ENCODE measurements at places on chromosomes 7 and 10.

DNA sequence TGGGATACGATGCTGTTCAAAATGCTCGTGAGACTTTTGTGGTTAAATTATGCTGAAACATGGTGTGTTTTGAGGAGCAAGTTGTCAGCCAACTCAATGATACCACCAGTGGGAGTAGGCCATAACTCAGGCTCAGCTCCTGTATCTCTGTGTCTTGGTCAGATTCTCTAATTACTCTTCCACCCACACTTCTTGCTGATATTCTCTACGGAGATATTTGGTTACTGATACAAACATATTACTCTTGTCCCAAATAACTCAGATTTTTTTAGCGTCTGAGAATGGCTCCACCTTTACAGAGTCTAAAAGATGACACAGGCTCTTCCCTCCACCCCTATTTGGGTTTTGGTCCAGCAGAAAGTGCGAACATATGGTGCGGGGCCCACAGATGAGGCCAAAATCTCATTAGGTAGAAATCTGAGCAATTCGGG, 168.9 kb downstream of the PKD1L1 start:
- ATAC-seq = no peak

GRCh38 chr7:24786941-24787340, 29.7 kb upstream of the GSDME start:
- ATAC-seq = peak; percentile 92

- ATAC-seq = no peak
Observed at GRCh38 chr7:25752154-25752553, 399.8 kb upstream of the NFE2L3 start.

GRCh38 chr10:103493362-103493915, at the start of gene NEURL1:
TSS of gene NEURL1 (plus strand) at chr10:103493705. CDS start at chr10:103494388, 683 bp downstream.
- ATAC-seq = no peak

GRCh38 chr10:132397671-132398565, 918 bp downstream of the PWWP2B start:
- ATAC-seq = peak; percentile 54

- peak; percentile 51 for ATAC-seq
Observed at GRCh38 chr7:100157334-100158228, 942 bp downstream of the TRAPPC14 start.

DNA sequence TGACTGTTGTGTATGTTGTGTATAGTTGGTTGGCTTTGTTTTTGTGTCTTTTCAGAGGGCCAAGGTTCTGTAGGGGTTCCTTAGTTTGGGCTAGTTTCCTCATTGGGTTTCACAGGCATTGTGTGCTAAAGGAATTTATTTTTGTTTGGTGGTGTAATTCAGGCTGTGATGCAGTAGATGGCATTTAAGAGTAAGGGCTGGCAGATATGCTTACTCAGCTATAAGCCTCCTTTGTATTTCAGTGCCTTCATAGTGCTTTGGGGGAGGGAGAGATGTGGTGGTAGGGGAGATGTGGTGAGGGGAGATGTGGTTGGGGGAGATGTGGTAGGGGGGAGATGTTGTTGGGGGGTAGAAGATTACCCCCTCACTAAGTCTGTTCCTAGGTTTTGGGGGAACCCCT, 91.7 kb downstream of the SLC25A40 start:
- peak; percentile 47 for ATAC-seq

- ATAC-seq = peak; percentile 25
Observed at GRCh38 chr10:33330543-33331378, 3.7 kb downstream of the NRP1 start.

DNA sequence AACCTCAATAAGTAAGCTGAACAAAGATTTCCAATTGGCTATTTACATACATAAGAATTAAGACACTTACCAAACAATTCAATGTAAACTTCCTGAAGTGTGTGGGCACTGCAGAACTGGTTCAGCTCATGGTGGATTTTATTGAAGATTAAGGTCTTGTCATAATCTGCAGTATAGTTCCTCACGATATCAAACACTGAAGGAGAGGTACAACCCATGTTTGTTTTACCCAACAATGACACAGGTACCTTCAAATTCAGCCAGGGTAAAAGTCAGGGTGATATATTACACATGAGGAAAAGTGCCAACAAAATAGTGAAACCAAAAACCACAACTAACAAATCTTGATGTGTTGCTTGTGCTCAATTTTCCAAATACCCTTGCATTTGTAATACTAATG, 10.0 kb downstream of the ERLIN1 start:
- no peak for ATAC-seq

DNA sequence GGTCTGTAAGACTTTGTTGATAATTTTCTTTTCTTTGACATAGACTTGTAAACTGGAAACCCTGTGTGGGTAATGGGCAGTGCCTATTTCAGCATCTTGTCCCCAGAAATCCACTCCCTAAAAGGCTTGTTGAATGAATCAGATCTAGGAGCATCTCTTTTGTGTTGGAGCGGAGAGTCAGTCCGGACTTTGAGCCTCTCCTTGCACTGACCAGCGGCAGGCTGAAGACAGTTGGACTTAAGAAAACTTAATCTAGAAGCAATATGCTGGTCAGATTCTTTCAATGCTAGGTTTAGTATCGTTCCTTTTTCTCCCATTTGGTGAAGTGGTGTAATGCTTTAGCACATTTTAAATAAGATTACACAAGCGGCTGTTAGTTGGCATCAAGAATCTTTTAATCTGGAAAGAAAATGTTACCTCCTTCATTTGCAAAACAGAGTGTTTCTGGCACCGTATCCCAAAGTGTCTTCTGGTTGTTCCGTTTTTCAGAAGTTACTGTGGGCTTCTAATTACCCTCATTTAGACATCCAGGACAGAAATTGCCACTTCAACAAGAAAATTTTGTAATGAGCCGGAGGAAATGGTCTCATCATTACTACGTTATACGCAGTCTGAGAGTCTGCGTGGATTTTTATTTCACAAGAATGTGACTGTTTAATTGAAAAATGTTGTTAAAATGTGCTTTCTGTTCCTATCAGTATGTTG, 74.7 kb downstream of the CUX1 start:
- no peak for ATAC-seq

DNA sequence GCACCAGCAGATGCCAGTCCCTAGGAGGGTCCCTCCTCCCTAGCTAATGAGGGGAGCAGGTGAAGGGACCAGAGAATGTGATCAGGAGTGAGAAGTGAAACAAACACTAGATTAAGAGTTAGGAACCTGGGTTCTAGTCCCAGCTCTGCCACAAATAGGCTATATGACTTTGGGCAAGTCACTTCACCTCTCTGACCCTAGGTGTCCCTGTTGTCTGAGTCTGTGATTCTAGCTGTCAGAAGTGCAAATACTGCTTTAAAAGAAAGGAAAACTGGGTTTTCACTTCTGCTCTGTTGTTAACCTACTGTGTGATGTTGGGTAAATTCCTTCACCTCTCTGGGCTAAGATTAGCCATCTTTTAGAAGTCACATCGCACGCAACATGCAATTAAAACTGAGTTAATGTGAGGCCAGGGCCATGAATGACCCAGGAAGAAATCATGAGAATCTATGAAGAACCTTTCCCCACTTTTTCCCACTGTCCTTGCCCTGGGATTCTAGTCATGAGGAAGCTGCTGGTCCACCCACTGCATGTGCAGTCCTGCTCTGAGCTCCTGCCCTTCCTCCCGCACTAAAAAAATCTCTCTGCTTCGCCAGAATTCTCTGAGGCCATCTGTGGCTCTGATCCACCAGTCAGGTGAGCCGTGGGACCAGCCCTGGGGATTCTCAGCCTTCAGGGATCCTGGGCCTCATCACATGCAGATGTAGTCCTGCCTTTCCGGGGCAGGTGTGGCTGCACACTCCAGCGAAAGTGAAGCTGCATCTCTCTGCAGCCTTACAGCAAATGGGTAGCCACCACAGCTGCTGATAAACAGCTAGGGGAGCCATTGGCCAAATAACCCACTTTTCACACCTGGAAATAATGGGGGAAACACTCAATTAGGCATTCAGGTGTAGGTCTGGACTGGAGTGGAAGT, 181.7 kb downstream of the PLXNA4 start:
- peak; percentile 34 for ATAC-seq

GRCh38 chr7:45701701-45702510, 127.7 kb downstream of the ADCY1 start:
- ATAC-seq = no peak

GRCh38 chr7:154503962-154504550, 451.9 kb downstream of the DPP6 start:
- ATAC-seq = no peak

DNA sequence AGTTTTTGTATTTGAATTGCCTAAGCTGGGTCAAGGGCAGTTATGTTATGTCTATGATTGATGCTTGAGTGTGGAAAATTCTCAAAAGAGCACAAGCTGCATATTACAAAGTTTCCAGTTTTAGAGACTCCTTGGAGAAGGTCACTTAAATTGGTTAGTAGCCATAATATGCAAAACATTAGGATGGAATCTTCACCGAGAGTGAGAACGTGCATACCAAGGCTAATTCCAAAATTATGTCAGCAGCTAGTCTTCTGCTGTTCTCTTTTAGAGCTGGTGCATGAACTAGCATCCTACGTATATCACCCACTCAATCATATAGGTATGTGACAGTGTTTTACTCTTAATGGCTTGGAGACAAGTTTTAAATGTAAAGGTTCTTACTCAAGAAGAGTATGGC, 49.2 kb downstream of the MKX start:
- no peak for ATAC-seq

DNA sequence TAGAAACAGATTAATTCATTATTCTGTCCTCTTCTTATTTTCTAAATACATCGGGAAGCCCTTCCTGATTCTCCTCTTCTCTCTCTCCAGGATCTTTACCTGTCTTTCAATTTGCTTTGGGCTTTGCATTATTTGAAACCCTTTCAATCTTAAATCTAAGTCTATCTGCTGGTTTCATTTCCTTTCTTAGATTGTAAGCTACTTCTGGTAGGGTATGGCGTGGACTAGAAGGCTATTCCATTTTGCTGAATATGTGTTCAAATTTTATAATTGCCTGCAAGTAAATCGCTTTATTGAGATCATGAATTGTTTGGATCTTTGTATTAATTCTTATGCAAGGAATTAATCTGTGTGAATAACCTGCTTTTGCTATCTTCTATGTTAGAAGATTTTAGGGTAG, 11.1 kb downstream of the STAM start:
- no peak for ATAC-seq

GRCh38 chr7:117124591-117125220, 171.4 kb downstream of the ST7 start:
- peak; percentile 92 for ATAC-seq

DNA sequence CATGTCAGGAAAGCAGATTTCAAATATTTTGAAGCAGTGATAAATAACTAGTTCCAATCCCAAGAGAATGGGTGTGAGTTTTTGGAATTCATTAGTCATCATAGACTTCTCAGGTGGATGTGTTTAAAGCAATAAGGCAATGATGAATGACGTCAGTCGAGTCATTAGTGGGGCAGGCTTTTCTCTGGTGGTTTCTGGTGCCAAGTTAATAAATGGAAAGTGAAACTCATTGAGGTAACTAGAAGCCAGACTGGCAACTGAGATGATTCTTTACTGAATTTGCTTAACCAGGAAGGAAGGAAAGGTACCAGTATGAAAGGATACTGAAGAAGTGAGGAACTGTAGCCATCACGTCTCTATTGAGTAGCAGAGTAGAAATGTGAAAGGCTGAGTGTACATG, 311.0 kb downstream of the GPAM start:
- no peak for ATAC-seq

DNA sequence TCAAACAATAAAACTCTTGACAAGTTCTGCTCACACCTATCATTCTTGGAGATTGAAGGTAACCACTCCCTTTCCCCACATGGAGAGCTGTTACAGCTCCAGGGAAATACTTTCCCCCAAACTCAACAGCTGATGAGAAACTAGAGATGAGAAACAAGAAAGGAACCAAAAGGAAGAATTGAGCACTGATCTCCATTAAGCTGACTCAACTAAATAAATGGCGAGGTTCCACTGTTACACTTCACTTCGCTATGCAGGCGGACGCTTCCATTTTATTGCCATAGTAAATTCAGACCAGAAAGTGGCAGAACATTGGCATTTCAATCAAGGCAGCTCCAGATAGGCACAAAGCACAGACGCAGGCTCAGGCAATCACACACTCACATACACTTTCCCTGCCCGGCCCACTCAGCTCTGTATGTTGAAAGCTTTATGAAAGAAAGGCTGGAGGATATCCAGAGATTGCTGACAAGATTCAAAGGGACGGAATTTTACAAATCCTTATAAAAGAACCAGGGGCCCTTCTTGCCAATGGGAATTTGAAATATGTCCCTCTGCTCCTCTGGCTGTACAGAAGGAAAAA, 11.5 kb upstream of the YAE1 start:
- ATAC-seq = no peak

DNA sequence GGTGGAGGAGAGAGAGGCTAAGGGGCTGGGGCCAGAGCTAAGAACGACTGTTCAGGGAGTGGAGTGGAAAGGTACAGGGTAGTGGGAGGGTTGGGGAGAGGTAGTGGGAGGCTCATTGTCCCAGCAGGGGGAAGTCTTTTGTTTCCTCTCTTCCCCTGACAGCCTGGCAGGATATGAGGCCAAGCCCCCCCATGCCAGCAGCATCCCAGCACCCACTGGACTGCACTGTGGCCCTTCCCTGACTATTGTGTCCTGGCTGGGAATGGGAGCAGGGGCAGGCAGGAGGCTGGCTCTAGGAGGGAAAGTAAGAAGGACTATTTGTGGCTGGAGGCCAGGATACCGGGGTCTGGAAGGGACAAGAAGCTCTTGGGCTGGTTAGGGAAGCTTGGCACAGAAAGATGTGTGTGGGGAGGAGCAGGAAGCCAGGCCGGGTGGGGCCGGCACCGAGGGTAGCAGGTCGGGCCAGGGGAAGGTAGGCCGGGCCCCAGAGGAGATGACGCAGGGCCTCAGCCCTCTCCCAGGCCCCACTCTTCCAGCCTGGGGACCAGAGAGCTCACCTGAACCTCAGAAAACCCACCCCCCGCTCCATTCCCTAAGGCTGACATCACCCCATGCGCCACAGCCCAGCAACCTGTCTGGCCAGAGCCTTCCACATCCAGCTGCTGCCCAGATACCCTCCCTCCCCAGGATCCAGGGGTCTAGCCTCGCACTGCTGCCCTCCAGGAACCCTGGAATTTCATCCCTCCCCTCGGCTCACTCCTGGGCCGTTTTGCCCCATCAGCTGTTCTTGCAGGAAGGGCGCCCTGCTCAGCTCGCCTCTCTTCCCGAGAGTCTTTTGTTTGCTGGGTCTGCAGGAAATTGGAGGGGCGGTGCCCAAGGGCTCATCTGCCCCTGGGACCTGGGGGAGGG, 8.8 kb upstream of the EPHB4 start:
- ATAC-seq = no peak

- no peak for ATAC-seq
Observed at GRCh38 chr10:62735464-62736167, 68.9 kb upstream of the ADO start.

- ATAC-seq = no peak
Observed at GRCh38 chr10:130715686-130716670, 579.8 kb downstream of the GLRX3 start.

GRCh38 chr7:24685708-24686107, 71.6 kb downstream of the GSDME start:
- no peak for ATAC-seq
